ENCODE measurements at places on chromosomes 6 and 20.

- DNase-seq = no peak
Measured at GRCh38 chr6:30759575-30760239, 15.4 kb upstream of the IER3 start.

DNA sequence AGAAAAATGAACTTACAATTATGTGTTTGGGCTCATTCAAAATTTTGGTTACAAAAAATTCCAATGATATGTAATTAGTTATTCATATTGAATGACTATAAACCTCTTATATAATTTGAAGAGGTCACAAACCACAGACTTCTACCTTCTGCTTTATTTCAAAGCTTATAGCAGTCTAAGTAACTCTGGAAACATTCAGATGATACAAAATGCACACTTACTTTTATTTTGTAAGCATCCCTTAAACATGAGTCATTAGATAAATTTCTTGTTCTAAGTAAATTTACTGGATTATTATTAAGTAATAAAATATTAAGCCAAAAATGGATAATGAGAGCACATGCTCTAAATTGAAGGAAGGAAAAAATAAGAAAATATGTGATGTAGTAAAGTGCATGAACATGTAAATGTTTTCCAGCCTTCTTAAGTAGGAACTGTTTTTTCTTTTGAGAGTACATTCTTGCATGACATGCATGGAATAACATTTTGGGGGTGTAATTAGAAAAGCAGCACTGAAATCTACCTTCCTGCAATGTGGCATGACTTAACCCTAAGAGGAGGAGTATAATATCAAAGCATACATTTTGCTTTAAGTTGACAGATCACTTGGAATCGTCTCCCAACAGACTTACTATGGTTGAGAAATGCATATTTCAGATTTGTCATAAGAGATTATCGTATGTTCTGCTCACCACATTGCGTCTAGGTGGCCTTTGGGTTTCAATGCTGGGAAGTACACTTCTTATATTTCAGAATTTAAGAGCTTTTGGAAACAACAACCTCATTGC lies 372.7 kb upstream of the HSF2 start:
- no peak for DNase-seq

GRCh38 chr6:89669002-89669401 lies 30.5 kb upstream of the LYRM2 start:
- DNase-seq = no peak

- DNase-seq = no peak
Measured at GRCh38 chr20:48096957-48097890, 311.9 kb upstream of the SULF2 start.

- DNase-seq = no peak
Measured at GRCh38 chr20:56637576-56637975, 8.5 kb downstream of the TFAP2C start.

DNA sequence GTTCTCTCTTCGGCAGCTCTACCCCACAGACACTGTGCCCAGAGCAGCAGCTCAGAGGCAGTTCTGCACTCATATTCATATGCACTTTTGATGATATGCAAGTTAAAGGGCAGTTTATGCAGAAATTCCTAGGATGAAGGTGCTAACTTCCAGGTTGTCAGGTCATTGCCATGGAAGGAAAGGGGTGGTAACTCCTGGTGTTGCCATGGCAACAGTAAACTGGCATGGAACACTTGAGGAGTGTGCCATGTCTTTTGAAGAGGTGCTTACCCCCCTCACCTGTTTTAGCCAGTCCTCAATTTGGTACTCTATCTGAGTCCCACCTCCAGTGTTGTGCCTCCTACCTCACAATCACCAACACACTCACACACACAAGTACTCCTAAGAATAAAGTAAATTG lies 539.4 kb upstream of the BTBD3 start:
- no peak for DNase-seq

GRCh38 chr6:106586815-106587415 lies 42.4 kb downstream of the RTN4IP1 start:
- DNase-seq = no peak

DNA sequence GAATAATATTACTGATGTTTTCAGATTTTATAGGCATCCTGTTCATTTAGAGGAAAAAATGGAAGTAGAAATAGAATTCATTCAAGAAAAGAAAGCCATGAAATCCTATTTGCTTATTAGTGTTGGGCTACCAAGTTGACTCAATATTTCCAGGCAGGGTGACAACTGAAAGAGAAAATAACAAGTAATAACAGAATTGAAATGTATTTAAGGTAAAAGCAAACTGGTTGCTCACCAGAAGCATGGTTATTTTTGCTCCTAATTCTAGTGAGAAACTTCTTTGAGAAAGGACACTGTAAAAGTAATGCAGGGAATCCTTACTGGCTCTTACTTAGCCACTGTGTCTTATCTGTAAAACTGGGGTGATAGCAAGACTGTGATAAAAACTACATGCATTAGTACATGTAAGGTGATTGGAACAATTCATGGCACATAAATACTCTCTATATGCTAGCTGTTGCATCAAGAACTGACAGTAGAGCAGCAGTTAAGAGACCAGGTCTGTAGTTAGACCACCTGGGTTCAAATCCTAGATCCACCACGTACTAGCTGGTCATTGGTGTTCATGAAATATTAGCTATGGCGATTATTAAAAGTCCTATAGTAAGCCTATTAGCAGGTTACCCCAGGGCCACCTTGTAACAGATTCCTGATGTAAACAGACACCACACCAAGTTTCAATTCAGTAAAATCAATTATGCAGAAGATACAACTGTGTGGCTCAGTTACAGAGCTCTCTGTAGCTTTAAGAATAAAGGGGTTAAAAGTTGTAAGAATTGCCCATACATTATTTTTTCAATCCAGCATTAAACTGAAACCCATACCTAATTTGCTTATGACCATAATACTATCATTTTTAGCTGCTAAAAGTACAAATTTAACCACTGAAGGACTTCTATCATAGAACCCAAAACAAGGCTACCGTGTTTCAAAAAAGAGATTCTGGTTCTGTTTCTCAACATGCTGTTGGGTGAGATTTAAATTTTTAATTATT lies 159.2 kb upstream of the COL21A1 start:
- no peak for DNase-seq

GRCh38 chr6:107115695-107116327 lies 496 bp upstream of the BEND3 start:
- peak; percentile 20 for DNase-seq

DNA sequence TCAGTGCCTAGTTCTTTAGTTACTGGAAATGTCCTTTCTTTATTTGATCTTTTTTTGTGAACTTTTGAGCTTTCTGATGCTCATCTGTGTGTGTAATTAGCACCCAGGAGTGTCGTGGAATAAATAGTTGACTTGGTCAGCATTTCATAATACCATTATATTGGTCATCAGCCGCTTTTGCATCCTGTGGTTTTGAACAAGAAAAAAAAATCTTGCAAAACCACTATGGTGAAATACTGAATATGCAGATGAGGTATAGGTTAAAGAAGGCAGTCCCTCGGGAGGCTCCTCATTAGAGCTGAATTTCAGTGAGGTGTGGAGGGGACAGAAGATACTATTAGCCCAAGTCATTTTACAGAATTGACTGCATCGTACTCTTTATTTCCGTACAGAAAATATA lies 90.1 kb downstream of the FOXO3 start:
- no peak for DNase-seq

DNA sequence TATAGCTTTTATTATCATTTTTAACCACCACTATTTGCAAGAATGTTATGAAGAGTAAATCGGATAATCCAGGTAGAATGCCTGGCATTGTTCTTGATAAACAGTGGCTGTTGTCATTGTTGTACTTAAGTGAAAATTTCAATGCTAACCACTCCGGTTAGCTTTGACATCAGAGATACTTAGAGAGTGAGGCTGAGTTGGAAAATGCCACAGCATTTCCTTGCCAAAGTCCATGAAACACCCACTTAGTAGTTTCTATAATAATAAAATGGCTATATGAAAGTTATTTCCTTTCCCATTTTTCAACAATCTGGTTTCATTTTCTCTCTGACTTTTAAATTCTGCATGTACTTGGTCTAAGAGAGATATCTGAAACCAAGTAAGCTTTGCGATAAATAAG lies 132.0 kb downstream of the CDK19 start:
- DNase-seq = no peak

- DNase-seq = no peak
Measured at GRCh38 chr6:114428341-114428740, 85.5 kb upstream of the HS3ST5 start.

DNA sequence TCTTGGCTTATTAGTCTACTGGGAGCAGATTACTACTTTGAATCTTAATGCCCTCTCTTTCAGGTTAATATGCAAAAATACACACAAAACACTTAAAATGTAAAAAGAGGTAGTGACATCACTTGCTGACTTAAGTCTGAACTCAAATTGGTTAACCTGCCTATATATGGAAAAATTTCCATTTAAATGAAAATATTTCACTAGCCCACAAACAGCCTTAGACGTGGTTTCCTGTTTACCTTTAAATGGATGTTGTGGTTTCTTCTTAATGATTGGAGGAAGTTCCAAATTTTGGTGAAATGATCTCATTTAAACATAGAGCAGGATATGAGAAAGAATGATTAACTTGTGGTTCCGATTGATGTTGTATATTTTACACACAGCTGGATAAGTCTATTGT lies 553.7 kb downstream of the CD109 start:
- no peak for DNase-seq

DNA sequence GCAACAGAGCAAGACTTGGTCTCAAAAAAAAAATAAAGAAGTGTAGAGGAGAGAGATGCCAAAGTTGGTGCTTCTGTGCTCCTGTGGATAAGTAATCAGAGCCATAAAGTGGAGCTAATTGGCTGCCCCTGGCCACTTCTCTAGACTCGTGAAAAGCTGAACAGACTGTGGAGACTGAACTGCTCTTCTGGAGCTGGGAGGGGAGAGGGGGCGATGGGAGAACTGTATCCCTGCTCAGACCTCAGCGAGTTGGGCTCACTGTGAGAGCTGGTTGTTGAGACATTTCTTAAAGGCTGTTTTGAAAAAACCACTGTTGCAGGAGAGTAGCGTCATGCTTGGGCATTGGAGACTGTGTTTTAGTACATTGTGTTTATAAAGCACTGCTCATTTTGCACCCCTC lies 125.7 kb downstream of the TCP11 start:
- DNase-seq = no peak

DNA sequence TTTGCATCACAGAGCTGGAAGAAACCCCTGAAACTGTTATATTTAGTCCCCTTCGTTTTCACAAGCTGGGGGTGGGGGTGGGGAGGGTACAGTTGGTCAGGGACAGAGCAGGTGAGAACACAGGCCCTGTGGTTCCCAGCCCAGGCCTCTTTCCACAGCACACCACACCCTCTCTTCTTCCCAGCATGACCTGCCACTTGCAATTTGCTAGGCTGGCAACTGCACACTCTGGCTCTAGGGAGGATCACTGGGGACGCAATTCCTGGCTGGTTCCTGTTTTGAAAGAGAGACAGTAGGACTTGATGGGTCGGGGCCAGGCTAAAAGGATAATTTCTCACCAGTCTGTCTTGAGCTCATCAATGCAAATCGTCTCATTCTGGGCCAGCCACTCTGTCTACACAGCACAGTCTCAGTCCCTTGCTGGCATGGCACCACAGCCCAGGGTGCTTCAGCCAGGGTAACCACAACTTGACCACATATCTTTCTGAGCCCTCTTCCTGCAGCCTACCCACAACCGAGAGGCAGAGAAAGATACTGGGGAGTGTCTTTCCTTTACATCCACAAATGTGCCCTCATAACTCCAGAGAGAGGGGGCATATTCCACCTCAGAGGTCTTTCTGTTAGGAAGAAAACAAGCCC lies 41.7 kb upstream of the EMILIN3 start:
- DNase-seq = no peak

DNA sequence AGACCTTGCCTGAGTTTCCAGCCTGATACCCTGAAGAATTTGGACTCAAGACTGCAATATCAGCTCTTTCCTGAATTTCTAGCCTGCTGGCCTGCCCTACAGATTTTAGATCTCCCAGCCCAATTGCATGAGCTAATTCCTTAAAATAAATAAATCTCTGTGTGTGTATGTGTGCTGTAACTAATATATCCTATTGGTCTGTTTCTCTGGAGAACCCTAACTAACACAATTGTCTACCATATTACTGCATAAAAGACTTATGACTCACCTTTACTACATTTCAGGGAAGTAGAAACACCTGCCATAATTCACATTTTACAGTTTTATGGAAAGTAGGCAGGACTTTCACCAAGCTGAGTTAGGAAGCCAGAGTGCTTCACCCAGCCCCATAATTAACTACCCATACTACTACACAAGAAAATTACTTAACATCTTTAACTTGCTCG lies 90.7 kb upstream of the BEND6 start:
- no peak for DNase-seq

GRCh38 chr6:32244946-32245398 lies 21.1 kb upstream of the NOTCH4 start:
- DNase-seq = peak; percentile 57

DNA sequence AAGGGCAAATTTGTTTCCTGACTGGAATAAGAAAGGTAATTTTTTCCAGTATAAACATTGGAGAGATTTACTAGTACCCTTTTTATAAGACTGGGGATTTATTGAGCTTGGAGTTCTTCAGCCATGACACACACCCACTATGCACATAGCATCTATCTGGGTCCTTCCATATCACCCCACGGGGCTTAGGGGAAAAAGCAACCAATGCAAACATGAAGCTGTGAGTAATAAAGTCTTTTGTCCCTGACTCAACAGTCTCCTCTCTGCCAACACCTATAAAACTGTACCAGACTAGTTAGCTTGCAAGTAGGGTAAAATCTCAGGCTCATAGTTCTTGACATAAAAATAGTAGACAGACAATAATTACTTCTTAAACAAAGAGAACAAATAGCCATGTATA lies 23.4 kb downstream of the COL21A1 start:
- DNase-seq = no peak

DNA sequence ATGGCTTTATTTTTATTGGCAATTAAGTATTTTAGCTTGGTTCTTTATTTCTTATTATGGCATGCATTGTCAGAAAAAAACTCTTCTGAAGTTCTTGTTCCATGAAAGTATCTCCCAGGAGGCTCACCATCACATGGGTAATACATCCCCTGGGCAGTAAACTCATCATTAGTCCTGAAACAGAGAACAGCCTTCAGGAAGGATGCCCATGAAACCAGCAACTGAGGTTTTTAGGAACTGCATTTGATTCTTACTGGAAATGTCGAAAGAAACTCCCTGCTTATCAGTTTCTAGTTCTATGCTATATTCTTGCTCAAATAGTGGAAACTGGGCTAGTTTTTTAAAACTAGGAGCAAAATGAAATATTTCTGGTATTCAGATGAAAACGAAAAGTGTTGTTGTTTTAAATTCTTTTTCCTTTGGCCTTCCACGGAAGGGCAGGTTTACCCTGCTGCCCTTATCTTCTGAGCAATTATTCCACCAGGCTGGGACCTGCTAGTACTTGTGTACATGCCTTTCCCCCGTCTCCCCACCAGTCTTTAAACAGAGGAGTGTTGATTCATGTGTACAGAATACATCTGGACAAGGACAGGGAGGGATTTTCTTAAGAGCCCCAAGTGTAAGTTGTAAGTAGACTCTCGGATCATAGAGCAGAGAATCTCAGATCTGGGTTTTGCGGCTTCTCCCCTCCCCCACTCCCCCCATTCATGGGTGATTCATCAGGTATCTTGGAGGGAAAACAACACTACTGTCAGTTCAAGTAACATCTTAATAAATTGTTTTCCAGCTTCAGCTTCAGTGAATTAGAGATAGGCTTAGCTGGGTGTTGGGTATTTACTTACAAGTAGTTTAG lies 81.5 kb downstream of the RTN4IP1 start:
- no peak for DNase-seq
